ENCODE measurements at places on chromosomes 6 and 20.

DNA sequence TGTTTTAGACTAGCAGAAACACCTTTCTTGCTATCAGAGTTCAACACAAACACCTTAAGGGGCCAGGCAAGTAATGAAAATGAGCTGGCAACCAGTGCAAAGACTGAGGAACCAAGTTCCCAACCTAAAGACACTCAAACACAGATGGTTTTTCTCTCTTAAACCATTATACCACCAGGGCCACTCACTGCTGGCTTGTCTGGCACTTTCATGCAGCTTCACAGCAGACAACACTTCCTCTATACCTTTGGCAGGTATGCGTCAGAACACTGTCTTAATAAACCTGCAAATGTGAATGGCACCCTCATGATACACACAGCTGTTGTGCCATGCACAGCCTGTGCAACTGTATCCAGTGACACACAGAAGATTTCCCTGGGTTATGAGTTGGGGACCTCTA, 41.6 kb downstream of the NFATC2 start:
- no peak for DNase-seq

DNA sequence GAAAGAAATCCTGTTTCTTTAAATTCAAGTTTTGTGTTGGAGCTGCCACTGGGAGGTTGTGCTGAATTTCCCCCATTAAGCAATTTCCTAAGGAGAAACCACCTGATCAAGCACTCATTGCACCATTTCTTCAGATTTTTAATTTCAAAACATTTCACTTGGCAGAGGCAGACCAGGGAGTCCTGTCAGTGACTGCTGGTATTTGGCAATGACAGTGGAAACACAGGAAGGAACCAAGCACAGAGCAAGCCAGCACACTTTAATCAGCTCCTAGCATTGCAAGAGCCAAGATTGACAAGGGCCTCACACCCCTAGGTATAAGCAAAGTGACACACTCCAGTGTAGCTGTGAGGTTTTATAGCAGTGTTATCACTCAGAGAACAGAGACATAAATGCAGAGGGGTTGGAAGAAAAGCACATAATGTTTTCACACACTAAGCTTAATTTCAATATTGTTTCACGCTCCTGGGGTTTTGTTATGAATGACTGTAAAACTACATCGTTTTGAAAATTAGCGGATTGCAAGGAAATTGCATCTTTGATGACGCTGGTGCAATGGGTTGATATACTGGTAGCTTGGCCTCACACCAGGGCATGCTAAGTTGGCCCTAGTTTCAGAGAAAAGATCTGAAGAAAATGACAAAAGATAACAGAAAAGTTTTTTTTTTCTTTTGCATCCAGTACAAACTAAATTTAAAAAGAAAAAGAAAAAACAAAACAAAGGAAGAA, 768.4 kb downstream of the TFAP2A start:
- peak; percentile 15 for DNase-seq

GRCh38 chr6:110338820-110339470, 19.2 kb downstream of the METTL24 start:
- no peak for DNase-seq

- no peak for DNase-seq
These were observed 544 bp upstream of the ACAT2 start for GRCh38 chr6:159761129-159761872.

- no peak for DNase-seq
These were observed 91.2 kb upstream of the SULF2 start for GRCh38 chr20:47876311-47877088.

DNA sequence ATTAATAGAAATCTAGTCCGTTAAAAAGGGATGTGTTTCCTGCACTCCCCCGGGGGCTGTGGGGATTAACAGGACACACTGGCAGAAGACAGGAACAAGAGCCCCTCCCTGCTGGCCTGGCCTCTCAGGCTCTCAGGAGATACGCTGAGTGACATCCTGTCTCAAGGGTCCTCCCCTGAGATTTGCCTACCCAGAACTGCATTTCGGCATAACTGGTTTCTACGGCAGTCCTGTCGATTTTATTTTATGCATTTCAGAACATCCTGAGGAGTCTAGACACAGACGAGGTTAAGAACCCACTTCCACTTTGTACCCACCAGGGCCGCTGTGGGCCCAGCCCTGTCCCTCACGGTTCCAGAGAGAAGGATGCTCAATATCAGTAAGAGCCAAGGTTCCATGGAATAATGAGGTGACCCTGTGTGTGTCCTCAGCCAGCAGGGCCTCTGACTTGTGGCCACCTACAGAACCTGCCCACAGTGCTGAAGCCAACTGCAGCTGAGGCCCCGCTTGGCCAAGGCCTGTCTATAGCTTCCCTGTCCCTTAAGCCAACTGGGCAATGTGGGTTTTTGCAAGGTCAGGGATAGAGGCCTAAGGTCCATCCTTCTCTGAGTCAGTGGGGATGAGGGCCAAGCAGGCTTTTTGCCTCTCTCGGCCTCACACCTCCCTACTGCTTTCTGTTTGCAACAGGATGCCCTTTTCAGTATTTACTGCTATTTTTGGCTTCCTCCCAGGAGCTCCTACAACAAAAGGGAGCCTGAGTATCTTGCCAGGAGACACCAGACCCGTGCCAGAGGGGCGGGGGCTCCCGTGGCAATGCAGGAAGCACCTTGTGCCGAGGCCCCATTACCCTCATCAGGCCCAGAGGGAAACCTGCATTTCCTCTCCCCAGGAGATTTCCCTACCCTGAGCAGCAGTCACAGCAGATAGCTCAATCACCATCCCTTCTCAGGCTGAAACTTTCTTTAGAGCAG, 14.7 kb downstream of the UQCC2 start:
- no peak for DNase-seq

DNA sequence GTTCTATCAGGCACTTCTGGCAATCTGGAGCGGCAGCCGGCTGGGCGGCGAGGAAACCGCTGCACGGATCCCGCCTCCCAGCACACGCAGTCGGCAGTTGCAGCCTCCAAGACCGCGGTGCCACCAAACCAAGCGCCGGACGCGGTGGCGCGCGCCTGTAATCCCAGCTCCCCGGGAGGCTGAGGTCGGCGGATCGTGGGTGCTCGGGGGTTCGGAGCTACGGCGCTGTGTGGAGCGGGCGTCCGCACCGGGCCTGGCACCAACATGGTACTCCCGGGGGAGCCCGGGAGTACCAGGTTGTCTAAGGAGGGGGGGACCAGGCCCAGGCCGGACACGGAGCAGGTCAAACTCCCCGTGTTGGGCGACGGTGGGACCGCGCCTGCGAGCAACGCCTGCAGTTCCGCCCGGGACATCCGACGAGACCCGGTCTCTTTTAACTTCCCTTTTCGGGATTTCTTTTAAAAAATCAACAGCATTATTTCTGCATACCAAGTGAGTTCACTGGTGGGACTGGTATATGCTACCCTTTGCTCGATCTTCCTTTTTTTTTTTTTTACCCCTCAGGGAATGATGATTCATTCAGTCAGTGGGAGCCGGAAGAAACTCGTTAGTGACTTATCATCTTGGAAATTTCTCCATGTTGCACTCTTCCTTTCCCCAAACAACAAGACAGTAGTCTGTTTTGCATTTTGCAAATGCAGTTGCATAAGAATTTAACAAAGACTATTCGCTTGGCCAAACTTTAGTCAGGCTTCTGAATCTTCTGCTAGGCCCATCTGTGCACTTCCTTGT, 27.6 kb downstream of the ZNF311 start:
- peak; percentile 58 for DNase-seq

GRCh38 chr6:16493112-16493511, 254.7 kb downstream of the GMPR start:
- DNase-seq, result no peak

DNA sequence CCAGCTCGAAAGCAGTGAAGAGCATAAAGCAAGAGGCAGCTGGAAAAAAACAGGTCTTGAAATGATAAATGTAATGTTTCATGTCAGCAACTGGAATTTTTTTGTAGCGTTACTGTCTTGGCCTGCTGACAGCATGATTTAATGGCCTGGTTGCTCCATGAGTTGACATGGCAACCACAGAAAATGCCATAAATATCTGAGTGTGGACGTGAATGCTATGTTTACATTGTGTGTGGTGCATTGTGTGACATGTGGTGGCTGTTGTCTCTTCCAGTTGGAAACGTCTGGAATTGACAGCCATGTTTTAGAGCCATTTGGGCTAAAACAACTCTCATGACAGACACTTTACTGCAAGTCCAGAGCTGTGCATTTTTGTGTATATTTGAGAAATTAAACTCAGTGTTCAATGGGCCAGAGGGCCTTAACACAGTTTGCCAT, 170.0 kb downstream of the FOXA2 start:
- no peak for DNase-seq

DNA sequence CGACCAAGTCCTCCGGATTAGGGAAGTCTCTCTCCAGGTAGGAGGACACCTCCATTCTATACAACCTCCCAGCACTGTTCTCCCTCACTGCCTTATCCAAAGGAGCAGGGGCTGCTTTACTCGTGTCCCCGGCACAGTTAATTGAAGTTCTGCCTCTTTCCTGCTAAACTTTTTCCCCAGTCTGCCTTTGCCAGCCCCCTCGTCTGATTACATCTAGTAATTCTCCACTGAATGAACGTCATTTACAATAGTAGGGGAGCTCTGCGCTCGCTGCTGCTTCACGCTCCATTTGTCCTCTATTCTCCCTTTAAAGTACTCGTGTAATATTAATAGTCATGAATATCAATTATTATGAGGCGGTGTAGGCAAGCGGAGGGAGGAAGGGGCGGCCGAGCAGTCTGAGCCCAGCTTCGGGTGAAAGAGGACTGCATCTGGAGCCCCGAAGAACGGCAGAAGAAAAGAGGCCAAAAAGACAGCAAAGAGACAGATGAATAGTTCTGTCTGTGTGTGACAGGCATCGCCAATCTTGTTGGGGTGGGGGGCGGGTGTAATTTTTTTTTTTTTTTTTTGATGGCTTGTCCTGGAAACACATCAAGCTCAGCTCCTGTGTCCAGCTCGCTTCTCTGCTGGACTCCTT, 2.9 kb downstream of the TFAP2B start:
- DNase-seq, result no peak

DNA sequence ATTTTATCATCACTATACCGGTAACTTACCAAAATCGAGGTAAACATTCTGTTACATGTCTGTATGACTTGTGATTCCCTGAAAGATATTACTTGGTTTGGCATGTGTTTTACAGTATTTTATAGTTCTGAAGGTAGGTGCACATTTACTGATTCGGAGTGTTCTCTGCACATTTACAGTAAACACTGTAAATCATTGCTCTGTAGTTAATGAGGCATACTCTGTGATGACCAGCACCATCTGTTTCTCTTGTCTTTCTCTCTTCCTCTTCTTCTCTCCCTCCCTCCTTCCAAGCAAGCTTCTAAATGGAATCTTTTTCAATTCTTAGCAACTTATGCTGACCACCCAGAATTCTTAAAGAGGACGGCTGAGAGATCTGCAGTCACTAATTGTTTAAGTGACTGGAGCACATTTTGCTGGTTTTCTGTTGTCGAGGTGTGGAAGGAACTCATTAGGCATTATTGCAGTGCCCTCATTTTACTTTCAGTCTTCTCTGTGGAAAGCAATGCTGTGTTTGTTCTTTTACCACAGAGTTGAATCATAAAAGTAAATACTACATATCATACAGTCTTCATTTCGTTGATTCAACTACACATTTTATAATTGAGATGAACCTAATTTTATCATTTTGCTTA, 126.5 kb downstream of the UTRN start:
- DNase-seq, result no peak

- DNase-seq, result no peak
These were observed 327.3 kb downstream of the HACE1 start for GRCh38 chr6:104532462-104532861.

GRCh38 chr6:137874204-137875057, 7.4 kb downstream of the TNFAIP3 start:
- no peak for DNase-seq

DNA sequence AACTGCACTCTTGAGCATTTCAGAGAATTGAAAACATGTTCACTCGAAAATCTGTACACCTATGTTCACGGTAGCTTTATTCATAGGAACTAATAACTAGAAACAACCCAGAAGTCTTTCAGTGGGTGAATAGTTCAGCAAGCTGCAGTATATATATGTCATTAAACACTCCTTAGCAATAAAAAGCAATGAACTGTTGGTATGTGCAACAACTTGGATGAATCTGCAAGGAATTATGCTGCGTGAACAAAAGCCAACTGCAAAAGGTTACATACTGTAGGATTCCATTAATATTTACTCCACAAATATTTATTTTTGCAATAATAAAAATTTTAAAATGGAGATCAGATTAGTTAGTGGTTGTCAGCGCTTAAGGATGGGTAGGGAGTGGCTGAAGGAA, 22.1 kb upstream of the FKBP1A start:
- no peak for DNase-seq

DNA sequence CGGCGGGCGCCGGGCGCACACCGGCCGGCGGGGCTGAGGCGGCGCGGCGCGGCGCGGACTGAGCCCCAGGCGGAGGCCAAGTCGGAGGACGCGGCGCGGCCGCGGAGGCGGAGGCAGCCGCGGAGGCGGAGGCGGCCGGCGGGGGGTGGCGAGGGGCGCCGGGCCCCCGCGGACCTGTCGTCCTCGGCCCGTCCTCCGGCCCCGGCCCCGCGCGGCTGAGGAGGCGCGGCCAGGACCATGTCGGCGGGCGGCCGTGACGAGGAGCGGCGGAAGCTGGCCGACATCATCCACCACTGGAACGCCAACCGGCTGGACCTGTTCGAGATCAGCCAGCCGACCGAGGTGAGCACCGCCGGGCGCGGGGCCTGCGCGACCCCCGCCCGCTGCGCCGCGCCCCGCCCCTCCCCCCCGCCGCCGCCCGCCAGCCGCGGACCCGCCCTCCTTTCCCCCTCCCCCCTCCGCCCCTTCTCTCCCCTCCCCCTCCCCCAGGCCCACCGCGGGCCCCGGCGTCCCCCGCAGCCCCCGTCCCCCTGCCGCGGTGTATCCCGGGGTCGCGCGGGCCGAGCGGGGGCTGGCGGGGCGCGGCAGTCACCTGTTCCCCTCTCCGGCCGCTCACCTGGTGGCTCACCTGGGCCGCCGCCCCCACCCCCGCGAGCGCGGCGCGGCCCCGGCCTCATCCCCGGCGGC, at the start of gene AFDN:
TSS of gene AFDN (plus strand) at position 16 of the 687 bp plus-strand sequence. CDS start at position 238, 222 bp downstream.
- DNase-seq, result no peak

DNA sequence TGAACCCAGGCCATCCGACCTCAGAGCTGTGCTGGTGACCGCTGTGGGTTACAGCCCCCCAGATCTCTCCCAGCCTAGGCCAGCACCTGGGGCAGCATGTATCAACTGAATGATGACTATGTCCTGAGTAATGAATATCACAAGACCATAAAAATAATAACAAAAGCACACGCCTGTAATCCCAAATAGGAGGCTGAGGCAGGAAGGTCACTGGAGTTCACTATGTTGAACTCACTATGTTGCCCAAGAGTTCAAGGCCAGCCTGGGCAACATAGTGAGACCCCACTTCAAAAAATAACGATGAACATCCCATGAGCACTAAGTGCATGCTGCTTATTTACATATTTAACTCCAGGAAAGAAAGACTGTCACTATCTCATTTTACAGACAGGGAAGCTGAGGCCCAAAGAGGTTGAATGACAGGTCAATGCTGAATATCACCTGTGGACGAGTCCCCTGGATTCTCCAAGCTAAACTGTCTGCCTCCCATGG, 92.3 kb downstream of the NFATC2 start:
- no peak for DNase-seq

All from GM04504 (cell line).